ENCODE measurements at places on chromosomes 1 and 21. TPM values are rescaled to one million over a fixed set of nuclear protein-coding genes. Genes with fewer than 3 reads are reported as not detected.

- DNase-seq = no peak
Measured at GRCh38 chr1:152953761-152954160, 6.8 kb downstream of the SPRR5 start.

GRCh38 chr1:175801979-175802378, 58.6 kb upstream of the TNR start:
- no peak for DNase-seq

GRCh38 chr1:12453400-12454343, 164.3 kb downstream of the DHRS3 start:
- no peak for DNase-seq

GRCh38 chr1:111214884-111215283, 12.6 kb upstream of the CHI3L2 start:
- no peak for DNase-seq

DNA sequence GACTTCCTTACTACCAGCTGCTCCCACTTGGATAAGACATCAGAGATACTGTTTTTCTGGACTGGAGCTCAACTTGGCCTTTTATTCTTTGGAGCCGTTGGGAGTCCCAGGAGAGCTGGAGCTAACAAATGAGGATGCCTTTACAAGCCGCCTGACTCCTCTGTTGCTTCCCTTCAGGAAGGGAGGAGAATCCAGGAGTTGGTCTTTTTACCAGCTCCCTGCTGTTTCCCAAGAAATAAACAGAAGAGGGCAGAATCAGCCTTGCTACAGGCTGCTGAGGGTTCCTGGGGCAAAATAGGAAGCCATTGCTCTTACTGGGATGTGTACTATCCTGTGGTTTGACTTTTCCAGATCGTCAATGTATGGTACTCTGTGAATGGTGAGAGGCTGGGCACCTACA, 1.5 kb downstream of the EIF3I start:
- DNase-seq = no peak

DNA sequence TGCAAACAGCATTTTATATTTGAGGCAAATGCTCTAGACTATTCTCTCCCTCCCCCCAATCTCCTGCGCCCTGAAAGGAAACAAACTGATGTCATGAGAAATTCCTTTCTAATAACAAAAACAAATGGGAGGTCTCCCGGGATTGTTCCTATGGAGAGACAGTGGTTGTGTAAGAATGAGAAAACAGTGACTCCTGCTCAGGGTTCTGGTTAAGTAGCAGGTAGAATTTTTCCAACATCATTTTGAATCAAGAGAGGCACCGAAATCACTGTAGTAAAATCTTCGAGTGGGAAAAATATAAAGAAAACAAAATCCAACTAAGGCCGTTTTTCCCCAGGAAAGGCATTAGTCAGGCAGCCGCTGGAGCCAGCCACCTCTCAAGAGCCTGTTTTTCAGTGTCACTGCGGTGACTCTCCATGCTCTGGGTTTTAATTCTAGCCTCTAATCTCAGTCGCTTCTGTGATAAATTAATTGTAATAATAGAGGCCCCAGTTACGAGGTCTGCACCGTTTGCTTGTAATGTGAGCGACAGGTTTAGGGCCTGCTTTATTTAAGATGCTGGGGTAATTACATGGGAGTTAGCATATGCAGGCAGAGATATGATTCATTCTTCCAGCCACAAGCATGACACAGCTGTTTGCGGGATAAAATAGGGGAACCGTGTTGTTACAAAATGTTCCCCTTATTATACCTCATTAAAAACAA, 80.3 kb downstream of the RNF220 start:
- DNase-seq = peak; percentile 96

GRCh38 chr1:34406377-34406776, 229.7 kb downstream of the C1orf94 start:
- DNase-seq = no peak

DNA sequence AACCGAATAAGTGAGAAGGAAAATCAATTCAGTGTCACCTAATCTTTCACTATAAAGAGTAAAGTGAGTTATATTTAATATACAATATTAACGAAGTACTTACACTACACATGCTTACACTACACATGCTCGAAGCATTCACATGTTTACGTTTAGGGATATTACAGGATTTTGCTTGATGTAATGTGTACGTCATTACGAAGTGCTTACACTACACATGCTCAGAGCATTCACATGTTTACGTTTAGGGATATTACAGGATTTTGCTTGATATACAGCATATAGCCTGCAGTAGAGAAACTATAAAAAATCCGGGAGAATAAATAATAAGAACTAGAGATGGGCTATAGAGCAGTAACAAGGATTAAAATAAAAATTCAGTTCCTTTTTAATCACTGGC, 538.8 kb upstream of the CXADR start:
- DNase-seq = no peak

GRCh38 chr1:156119503-156120209, 5.1 kb downstream of the LMNA start:
- peak; percentile 82 for DNase-seq

GRCh38 chr1:16065269-16065576, 8.2 kb downstream of the FAM131C start:
- DNase-seq = no peak

GRCh38 chr1:48726139-48726538, 50.6 kb downstream of the BEND5 start:
- no peak for DNase-seq

- DNase-seq = no peak
Measured at GRCh38 chr1:24111262-24111995, 506 bp downstream of the MYOM3 start.

DNA sequence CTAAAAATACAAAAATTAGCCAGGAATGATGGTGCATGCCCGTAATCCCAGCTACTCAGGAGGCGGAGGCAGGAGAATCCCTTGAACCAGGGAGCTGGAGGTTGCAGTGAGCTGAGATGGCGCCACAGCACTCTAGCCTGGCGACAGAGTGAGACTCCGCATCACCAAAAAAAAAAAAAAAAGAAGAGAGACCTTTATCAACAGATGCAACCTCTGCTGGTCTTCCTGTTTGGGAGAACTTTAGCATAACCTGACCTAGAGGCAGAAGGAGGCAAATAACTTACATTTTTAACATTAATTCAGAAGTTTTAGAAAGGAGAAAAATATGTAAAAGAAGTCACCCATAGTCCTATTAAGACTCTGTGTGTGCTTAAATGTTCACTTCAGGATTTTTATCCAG, 32.4 kb downstream of the SLAMF1 start:
- DNase-seq = no peak

DNA sequence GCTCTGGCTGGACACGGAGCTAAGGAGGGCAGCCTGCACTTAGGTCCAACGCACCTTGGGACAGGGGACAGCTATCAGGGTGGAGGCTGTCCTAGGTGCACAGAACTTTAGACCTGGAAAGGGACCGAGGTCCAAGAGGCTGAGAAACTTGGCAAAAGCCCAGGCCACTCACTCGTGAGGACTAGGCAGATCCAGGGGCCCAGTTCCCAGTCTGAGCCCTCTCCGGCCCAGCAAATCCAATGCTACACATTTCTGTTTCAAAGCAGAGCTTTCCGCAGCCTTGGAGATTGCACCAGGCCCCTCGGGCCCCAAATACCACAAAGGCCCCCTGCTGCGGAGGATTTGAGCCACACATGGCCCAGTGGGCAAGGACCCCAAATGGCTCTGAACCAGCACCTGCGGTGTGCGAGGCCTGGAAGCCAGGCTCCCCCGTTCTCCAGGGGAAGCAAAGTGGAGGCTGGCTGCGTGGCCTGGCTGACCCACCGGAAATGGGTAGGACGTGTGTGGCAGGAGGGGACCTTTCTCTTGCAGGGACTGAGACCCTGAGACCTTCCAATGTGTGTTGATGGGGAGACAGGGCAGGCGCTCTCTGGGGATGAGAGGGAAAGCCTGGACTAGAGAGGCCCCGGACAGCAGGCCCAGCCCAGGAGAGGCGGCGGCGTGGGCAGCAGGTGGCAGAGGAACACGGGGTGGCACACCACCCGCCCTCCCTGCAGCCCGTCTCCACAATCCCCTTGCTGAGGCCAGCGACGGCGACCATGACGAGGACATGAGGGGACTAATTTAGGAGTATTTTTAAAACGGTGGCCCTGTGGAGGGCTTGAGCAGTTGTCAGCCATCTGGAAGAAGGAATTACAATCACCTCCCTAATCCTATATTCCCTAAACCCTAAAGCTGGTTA, 118.7 kb downstream of the CASZ1 start:
- no peak for DNase-seq

The MARK1 gene
- 1.6 TPM for total RNA-seq

The PLEKHA6 gene
- total RNA-seq = 2.9 TPM

GRCh38 chr1:114040273-114041015, 61.2 kb downstream of the OLFML3 start:
- DNase-seq = peak; percentile 41

The LCE5A gene
- total RNA-seq = not detected

DNA sequence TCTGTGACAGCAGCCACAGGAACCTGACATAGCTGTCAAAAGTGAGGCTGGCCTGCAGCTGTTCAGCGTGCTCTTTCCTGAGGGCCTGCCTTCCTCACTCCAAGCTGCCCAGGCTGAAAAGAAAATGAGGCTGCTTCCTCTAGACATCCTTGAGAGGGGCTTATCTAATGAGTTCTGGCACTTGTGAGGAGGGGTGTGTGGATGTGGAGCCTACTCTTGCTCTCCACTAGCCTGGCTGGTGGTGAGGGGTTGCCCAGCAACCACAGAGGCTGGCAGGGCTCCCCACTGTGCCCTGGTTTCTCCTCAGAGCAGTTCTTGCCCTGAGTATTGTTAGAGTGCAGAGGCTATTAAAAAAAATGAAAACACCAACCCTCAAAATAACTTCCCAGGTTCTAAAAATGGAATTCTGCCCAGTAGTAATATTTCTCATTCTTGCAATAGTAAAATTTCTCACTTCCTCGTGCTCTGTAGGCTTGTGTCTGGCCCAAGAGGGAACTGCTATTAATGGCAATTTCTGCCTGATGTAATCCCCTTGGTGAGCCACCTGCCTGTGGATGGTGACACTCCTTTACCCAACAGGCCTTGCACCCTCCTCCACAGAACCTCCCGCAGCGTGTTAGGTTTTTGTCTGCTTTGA, 52.6 kb upstream of the EPS8L3 start:
- peak; percentile 68 for DNase-seq

DNA sequence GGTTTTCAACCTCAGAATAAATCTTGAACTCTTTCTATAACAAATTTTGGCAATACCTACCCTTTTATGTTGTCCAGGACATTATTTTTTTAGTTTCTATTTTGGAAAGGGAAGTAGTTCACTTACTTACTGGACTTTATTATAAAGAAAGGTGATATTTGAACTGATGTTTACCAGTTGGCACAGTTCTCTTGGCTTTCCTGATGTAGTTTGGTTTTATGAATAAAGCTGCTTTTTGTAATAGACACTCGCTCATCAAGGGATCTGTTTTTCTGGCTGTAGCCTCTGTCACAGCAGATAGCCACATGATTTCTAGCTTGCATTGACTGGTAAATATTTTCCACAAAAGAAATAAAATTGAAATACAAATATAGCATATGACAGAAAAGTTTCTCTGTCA, 40.9 kb upstream of the METTL18 start:
- DNase-seq = no peak

DNA sequence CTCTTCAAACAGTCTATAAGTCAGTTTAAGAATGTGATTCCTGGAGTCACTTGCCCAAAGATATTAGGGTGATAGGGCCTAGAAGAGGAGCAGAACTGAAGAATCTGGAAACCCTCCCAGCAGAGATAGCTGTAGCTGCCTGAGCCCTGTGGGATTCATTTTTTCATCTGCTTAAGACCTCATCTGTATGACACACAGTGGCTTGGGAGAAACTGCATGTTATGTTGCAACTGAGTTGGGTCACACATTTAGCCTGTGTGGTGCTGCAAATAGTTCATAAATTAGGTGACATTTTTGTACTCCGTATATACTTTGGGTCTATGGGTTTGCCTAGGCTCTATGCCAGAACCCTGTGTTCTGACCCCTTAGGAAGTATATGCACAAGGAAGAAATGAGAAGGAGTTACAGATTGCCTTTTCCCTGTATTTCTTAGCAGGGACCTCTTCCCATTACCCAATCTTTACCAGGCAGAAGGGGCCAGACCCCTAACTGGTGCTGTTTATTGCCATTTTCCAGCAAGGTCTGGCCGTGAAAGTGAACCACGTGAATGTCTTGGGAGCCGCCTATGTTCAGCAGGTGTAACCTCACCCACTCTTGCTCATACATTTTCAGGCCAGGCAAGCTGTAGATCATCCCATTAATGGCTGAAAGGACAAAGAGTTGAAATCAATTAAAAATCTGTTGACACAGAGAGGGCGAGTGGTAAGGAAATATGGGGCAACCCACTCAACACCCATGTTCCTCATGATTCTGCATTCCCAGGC, 41.9 kb upstream of the SLC19A2 start:
- peak; percentile 32 for DNase-seq

DNA sequence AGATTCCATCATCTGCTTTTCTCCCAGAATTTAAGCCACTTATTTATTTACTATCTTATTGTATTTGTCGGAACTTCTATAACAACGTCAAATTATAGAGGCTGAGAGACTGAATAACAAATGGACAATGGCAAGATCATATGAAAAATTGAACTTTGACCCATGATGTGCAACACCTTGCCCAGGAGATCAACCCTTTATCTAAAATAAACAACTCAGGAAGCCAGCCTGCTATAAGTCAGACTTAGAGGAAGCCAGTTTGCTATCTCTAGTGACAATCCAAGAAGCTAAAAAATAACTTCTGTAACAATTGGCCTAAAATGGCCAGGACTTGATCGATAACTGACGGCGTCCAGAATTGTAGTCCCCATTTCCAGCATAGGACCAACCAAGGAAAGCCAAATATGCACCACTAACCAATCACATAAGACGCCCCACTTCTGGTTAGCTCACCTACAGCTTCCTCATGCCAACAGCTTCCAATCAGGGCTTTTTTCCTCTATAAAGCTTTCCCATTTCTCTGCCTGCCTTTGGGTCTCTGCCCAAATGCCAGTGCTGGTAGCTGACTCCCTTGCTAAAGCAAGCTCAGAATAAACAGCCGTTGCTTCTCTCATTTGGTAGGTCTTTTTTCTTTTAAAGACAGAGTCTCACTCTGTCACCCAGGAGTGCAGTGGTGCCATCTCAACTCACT, 28.5 kb downstream of the ANP32E start:
- no peak for DNase-seq

The OPRD1 gene
- total RNA-seq = not detected

The FAM72C gene
- 0.64 TPM for total RNA-seq

DNA sequence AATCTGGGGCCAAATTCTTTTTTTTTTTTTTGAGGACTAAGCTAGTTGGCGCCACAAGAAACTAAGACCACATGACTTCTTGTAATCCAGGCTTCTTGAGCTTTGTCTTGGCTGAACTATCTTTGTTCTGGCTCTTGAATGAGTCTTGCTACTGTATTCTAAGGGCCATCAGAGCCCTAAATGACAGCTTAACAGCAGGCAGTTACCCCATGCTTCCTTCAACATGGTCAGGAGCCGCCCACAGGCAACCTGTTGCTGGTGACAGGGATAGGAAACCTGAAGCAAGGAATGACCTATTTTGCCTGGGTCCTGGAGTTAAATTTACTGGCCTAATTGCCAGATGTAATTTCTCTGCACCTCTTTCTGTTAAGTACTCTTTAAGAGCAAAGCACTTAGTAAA, 188.2 kb upstream of the PLXNA2 start:
- DNase-seq = no peak

- peak; percentile 2 for DNase-seq
Measured at GRCh38 chr21:20451046-20451445, 547.2 kb upstream of the NCAM2 start.

Measured in fibroblast of villous mesenchyme (primary cell).